ENCODE measurements at places on chromosomes 2 and 18.
A peak's percentile ranks its signal among the peaks of the same experiment; 100 is the strongest.

DNA sequence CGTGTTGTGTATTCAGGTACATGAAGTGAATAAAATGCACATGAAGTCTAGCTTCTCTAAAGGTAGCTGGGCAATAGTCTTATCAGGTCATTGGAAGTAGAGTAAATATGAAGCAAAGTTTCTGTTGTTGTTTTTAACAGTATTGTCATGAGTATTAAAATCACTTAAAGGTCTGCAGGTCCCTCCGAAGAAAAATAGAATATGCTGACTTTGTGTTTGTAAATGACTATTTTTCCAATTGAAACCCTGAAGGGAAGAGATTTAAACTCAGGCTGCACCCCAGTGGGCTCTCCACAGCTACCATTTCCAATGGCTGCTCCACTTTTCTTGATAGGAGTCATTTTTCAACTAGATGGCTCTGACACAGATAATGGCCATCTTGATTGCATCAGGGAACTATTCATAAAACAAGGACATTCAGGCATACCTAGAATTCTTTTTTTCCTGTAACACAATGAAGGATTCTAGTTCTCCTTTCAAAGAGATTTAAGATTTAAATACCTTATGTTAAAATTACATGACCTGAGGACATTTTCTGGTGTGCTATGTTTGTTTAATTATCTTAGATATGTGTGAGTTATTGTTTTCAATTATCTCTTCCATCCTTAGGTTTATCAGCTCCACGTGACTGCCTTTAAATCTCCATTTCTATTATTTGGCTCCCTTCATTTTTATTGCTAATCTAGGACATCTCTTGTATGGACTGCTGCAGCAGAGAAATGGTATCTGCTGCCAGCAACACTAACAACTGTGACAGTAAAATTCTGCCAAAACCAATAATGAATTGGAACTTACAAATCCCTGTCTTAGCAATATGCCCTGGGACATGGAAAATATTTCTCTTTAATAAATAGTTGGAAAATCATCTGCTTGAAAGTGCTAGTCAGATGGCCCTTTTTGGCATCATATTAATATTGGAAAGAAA is 149.2 kb upstream of the NOSTRIN start:
- no peak for DNase-seq

DNA sequence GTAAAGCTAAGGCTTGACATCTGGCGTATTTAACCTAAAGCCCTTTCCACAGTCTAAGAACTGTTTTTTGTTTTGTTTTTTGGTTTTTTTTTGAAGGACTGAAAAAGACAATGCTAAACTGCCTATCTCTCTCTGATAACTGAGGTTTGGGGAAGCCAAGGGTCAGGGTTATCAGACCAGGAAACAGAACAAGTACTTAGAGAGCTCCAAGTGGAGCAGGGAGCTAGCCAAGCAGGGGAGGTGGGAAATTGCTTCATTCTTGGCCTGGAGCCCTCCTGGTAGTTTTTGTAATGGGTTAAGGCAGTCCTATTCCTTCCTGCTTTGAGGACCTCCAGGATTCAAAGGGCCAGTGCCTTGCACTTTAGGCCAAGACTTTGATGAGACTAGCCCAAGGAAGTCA is 154.3 kb upstream of the LTBP1 start:
- no peak for DNase-seq

DNA sequence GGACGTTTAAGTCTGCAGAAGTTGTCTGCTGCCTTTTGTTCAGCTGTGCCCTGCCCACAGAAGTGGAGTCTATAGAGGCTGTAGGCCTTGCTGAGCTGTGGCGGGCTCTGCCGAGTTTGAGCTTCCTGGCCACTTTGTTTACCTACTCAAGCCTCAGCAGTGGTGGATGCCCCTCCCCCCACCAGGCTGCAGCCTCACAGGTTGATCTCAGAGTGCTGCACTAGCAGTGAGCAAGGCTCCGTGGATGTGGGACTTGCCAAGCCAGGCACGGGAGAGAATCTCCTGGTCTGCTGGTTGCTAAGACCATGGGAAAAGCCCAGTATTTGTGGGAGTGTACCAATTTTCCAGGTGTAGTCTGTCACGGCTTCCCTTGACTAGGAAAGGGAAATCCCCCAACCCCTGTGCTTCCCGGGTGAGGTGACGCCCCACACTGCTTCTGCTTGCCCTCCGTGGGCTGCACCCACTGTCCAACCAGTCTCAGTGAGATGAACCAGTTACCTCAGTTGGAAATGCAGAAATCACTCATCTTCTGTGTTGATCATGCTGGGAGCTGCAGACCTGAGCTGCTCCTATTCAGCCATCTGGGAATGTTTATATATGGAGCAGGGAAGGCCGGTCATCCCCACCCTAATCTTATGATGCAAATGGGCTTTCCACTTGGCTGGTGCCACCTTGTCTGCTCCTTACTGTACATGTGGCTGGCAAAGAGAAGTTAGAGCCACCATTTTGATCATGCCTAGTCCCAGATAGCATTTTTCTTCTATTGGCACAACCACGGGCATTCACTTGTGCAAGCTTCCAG is 156.9 kb upstream of the ITGA6 start:
- DNase-seq, result no peak

DNA sequence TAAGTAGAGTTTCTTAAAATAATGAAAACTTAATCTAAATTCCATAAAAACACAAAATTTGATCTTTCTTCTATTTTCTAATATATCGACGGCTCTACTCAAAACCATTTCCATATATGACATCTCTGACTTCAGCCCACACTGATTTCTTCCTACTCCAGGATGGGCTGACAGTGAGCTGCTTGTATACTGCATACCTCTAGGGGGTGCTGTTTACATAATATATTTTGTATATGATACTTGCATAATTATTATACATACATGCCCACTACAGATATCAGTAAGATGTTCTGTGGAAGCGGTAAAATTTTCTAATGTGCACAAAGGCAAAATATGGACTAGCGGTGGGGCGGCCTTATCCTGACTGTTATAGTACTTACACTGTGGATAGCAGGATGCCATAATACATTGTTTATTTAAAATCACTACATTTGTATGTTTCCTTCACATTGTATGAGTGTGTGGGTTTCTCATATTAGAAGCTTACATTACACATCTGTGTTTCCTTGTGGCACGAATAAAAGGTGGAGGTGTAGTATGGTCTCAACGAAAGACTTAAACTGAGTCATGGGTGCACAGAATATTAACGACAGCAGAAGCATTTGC is 66.1 kb upstream of the NXPH2 start:
- peak; percentile 16 for DNase-seq

- DNase-seq, result no peak
These were observed 9.0 kb upstream of the MRPL19 start for GRCh38 chr2:75637568-75637967.

DNA sequence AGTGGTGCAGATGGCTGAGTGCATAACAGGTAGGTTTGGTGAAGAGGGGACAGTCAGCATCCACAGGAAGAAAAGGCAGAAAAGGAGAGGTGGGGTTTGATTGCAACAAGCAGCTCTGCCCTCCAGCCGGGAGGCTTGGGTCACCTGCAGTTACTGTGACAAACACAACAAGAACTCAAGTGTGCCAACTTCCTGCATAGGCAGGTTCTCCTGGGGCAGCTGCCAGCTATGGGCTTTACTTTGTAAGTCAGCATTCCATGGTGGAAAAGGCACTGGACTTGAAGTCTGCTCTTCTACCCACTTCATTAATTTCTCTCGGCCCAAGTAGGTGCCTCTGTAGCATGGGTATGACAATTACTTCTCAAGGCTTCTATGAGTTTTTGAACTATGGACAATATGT is 98.9 kb downstream of the MYT1L start:
- DNase-seq, result no peak

DNA sequence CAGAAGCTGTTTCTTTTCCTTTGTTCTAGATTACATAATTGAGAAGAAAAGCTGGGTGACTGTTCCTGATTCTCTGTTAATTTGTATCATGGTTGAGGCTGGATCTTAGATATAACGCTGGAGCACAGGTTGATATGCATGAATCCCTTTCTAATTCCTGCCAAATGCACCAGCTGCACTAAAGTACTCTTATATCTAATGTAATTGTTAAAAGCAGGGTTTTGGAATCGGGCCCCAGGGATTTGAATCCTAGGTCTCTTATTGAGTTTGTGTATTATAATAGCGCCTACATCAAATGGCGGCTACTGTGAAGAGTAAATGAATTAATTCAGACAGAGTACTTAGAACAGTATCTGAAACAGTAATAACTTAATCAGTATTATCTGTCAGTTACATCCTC is 80.4 kb downstream of the MC4R start:
- DNase-seq, result no peak
